COLO829 (cell line): ENCODE measurements at places on chromosomes 1 and 21.

GRCh38 chr1:38094711-38095290 lies 48.2 kb upstream of the POU3F1 start:
- no peak for DNase-seq

- DNase-seq: peak; percentile 28
Observed at GRCh38 chr1:107689159-107689558, 275.8 kb downstream of the VAV3 start.

DNA sequence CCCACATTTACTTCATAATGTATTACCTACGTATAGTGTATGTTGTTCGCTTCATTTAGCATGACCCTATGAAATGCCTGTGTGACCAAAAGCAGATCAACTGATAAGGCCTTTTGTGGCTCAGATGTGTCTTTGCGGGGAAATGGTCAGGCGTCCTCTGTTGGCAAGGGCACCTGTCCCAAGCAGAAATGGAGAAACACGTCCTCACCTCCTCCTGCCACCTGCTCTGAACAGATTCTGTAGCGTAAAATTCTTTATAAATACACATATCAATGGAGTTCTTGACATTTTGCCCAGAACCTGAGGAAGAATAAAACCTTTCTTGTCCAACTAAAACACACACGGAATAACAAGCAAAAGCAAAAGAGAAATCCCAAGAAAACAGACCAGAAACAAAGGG lies 417.9 kb downstream of the KIF26B start:
- no peak for DNase-seq

GRCh38 chr1:20956272-20956671 lies 169.2 kb upstream of the HP1BP3 start:
- DNase-seq: no peak

GRCh38 chr1:117531222-117531621 lies 74.6 kb upstream of the TENT5C start:
- DNase-seq: no peak

DNA sequence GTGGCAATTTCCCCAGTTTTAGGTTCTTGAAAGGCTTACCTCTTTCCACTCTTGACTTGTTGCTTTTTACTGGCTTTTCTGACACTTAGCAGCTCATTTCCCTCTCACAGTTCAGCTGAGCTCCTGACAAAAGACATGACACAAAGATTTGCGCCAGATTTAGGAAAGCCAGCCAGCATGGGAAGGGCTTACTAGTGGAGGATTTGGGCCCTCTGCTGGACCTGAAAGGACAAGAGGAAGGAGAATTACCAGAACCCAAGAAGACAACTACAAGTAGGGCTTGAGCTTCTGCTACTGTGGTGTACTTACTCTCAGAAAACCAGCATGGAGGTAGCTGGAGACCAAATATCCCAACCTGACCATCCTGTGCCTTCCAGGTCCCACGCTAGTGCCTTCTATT lies 784.5 kb downstream of the BRINP3 start:
- DNase-seq: no peak

- DNase-seq: no peak
Observed at GRCh38 chr1:235030919-235031596, 97.6 kb downstream of the TOMM20 start.

GRCh38 chr1:33050221-33051076 lies 13.8 kb upstream of the AK2 start:
- no peak for DNase-seq

DNA sequence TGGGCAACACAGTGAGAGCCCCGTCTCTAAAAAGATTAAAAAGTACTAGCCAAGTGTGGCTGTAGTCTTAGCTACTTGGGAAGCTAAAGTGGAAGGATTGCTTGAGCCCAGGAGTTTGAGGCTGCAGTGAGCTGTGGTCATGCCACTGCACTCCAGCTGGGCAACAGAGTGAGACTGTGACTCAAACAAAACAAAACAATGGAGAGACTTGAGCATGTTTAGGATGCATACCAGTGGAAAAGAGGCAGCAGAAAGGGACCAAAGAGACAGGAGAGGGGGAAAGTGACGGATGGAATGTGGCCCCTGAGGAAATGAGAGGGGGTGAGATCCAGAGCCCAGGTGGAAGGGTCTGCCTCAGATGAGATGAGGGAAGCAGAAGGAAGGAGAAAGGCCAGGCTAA lies 358.9 kb downstream of the RPS6KC1 start:
- DNase-seq: no peak

DNA sequence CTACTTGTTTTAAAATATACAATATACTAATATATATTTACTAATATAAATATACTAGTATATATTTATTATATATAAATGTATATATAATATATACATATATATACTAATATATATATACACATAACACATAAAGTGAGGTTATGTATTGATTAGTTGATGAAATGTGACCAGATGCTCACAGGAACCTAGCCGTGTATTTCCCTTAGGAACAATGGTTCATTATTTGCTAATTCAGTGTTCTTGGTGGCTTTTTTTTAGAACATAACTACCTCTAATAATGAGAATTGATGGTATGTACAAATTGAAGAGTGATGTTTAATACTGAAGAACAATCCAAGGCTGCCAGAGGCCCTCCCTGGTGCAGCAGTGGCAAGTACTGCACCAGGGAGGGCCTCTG lies 37.9 kb upstream of the ITPKB start:
- no peak for DNase-seq

- no peak for DNase-seq
Observed at GRCh38 chr1:7120863-7121621, 335.8 kb downstream of the CAMTA1 start.

DNA sequence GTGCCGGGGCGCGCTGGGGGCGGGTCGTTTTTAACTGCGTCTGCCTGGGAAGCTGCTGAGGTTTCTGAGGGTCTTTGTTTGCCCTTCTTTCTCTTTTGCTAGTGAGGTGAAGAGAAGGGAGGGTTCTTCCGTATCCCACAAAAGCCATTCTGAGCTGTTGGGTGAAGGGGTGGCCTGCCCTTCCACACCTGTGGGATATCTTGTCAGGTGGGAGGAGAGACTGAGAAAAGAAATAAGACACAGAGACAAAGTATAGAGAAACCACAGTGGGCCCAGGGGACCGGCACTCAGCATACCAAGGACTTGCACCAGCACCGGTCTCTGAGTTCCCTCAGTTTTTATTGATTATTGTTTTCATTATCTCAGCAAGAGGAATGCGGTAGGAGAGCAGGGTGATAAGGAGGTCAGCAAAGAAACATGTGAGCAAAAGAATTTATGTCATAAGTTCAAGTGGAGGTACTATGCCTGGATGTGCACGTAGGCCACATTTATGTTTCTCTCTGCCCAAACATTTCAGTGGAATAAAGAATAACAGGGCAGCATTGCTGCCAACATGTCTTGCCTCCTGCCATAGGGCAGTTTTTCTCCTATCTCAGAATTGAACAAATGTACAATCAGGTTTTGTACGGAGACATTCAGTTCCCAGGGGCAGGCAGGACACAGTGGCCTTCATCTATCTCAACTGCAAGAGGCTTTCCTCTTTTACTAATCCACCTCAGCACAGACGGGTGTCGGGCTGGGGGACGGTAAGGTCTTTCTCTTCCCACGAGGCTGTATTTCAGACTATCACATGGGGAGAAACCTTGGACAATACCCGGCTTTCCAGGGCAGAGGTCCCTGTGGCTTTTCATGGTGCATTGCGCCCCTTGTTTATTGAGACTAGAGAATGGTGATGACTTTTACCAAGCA lies 972 bp downstream of the PGBD2 start:
- no peak for DNase-seq

DNA sequence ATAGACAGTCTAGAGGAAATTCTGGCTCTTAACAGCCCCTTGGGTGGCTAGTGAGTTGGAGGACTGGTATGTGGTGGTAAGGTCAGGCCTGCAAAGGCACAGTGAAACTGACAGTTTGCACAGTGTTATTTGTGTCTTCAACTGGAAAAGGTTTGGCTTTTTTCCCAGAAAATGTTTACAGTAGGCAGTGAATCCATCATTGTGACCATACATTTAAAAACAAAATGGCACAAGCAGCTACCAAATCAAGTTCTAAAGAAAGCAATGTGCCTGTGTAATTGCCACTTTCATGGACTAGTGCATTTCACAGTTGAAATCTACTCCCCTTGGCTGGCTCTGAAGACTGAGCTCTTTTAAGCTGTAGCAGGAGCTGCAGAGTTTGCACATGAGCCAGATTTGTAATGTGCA lies 24.8 kb downstream of the ATPAF1 start:
- peak; percentile 84 for DNase-seq

DNA sequence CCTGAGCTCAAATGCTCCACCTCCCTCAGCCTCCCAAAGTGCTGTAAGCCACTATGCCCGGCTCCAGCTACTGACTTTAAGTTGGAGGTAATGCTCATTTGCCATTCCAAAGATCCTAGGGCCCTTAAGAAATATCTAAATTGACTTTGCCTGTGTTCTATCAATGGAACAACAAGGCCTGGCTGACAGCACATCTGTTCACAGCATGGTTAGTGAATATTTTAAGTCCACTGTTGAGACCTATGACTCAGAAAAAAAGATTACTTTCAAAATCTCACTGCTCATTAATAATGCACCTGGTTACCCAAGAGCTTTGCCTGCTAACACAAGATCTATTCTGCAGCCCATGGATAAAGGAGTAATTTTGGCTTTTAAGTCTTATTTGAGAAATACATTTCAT lies 3.5 kb upstream of the SSX2IP start:
- DNase-seq: no peak
